Germinal center (tissue), 1 donor: ENCODE measurements at places on chromosomes 7 and 10.

DNA sequence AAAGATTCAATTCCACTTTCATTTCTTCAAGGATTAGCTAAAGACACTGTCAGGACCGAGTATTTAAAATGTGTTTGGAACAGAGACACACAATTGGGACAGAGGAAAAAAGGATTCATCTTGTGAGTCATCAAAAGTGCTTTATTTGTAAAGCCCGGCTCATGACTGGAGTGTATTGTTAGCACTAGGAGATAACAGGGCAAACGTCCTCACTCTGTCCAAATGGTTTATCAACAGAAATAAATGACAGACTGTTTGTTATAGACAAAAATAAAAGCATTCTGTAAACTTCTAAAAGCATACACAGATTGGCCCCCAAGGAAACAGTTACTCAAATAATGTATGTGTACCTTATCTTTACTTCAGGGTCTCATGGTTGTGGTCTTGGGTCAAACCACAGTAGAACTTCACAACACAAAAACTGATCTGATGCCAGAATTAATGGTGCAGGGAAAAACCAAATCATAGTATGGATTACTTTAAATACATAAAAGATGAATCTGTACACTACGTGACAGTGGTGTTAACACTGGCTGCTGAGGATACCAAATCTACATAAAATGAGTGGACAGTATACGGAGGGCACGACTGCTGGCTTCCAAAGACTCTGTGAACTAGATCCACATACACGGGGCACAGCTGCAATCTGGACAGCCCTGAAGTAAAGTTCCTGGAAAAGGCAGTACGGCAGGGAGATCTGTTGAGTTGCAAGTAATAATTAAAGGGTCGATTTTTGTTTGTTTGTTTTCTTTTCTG lies 179.4 kb downstream of the PIP4K2A start:
- no peak for DNase-seq

GRCh38 chr10:26064106-26064505 lies 130.1 kb downstream of the MYO3A start:
- no peak for DNase-seq

GRCh38 chr7:100546129-100546925 lies 7.3 kb downstream of the AGFG2 start:
- no peak for DNase-seq

- DNase-seq: no peak
Observed at GRCh38 chr10:71805776-71806703, 32.7 kb upstream of the VSIR start.

DNA sequence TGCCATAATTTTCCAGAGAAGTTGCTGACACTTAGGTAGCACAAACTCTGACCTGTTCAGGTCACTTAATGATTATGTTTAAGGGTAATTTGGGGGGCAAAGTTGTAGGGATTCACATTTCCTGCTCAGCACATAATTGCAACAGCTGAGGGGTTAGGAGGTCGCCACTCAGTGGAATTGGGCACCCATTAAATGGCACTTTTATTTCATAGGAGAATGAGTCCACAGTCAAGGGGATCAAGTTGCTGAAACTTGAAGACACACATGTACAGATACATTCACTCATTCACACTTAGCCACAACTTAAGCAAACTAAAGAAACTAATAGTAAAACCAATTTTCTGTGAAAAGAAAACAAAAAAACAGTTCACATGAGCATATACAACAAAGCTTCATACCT lies 1.5 kb downstream of the PCDH15 start:
- no peak for DNase-seq

- no peak for DNase-seq
Observed at GRCh38 chr10:1737222-1738061, at the start of gene ADARB2. TSS of gene ADARB2 (minus strand) at chr10:1737525.

DNA sequence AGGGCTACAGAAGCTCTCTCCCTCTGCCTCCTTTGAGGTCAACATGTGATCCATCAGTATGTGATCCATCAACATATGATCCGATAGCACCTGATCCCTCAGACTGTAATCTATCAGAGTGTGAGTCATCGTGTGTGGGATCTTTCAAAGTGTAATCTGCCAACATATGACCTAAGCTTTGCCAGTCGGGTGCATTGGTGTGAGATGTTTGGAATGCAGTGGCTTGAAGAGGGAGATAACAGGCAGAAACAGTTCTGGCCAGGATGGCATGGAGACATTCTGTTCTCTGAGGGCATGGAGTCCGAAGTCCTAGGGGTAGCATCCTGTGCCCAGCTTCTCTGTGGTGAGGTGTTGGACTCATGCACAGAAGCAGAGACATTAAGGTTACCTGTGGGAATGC lies 217.7 kb upstream of the ETV1 start:
- DNase-seq: no peak

DNA sequence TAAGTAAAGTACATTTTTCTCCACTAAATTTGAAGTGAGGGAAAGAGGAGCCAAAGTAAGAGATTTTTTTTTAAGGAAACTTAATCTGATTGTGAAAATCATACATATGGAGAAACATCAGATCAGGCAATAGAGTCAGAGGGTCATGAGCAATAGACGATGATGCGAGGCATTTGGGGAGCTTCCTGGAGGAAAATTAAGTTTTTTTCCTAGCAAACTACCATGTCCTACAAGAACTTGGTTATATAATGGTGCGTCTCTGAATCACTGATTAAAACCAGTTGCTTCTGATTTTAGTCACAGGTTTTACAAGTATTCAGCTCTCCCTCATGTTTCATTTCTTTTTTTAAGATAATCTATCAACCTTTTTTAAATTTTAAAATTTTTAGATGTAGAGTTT lies 52.1 kb upstream of the MTURN start:
- no peak for DNase-seq

DNA sequence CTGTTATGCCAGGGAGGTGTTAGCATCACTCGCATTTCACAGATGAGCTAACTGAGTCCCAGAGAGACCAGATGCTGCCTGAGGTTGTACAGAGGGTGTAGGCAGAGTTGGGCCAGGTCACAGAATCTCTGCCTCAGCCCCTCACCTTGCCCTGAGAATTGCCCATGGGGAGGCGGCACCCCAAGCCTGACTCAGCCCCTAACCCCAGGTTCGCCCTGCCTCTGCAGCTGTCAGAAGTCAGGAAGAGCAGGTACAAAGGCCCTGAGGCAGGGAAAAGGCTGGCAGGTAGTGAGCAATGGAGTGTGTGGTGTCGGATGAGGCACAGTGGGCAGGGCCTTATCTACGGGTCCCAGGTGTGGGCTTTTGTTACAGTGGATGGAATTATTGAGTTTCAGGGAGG lies 79.4 kb downstream of the MYL10 start:
- DNase-seq: no peak

DNA sequence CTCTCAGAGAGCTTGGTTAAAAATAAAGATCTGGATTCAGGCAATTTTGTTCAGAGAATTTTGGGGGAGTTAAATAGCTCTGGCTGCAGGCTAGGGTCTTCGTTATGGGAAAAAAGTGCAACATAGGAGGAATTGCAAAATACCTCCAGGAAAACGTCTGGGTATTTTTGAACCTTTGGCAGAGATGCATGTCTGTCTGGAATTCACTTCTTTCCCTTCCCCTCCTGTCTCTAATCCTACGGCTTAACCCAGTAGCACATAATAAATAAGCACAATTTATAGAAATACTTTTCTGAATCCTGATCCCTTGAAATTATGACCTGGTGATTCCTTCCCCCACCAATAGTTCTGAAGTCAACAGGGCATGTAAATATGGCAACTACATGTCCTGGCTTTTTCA lies 19.3 kb upstream of the NUP205 start:
- no peak for DNase-seq

GRCh38 chr10:63595072-63595471 lies 73.9 kb downstream of the REEP3 start:
- no peak for DNase-seq
